NCI-H526 treated with DMSO at 0.1 percent for 48 hours (cell line): ENCODE measurements at places on chromosomes 16 and 17.

GRCh38 chr16:66189951-66190350 lies 176.5 kb upstream of the CDH5 start:
- no peak for DNase-seq

DNA sequence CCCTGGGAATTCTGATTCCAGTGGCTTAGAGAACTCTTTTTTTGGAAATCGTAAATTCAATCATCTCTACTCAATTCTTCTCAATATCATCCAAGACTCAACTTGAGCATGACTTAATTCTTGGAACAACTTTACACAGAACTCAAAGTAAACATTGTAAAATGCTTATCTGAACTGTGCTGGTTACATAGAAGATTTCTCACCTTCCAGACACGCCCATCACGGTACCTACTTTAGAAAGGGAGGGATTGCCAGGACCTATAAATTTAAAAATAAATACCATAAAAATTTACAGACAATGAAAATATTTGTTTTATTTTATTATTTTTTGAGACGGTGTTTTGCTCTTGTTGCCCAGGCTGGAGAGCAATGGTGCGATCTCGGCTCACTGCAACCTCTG lies 26.5 kb downstream of the MAP1LC3B start:
- no peak for DNase-seq

- DNase-seq, result no peak
Observed at GRCh38 chr16:66601471-66601870, 3.0 kb upstream of the CMTM3 start.

GRCh38 chr17:74190154-74190553 lies 13.3 kb upstream of the RPL38 start:
- peak; percentile 73 for DNase-seq

DNA sequence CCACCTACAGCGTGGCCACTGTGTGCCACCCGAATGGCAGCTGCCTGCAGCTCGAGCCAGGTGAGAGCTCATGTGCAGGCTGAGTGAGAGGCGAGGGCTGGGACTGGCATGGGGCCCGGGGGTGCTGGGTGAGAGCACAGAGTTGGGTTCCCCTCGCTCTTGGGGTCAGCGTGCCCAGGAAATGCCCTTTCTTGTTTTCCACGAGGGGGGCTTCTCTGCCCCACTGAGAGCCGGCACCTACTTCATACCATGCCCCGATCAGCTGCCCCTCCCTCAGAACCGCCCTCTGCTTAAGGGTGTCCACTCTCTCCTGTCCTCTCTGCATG lies 10.1 kb downstream of the ACE start:
- DNase-seq, result no peak

GRCh38 chr16:6114691-6115090 lies 1017.1 kb upstream of the EEF2KMT start:
- no peak for DNase-seq

DNA sequence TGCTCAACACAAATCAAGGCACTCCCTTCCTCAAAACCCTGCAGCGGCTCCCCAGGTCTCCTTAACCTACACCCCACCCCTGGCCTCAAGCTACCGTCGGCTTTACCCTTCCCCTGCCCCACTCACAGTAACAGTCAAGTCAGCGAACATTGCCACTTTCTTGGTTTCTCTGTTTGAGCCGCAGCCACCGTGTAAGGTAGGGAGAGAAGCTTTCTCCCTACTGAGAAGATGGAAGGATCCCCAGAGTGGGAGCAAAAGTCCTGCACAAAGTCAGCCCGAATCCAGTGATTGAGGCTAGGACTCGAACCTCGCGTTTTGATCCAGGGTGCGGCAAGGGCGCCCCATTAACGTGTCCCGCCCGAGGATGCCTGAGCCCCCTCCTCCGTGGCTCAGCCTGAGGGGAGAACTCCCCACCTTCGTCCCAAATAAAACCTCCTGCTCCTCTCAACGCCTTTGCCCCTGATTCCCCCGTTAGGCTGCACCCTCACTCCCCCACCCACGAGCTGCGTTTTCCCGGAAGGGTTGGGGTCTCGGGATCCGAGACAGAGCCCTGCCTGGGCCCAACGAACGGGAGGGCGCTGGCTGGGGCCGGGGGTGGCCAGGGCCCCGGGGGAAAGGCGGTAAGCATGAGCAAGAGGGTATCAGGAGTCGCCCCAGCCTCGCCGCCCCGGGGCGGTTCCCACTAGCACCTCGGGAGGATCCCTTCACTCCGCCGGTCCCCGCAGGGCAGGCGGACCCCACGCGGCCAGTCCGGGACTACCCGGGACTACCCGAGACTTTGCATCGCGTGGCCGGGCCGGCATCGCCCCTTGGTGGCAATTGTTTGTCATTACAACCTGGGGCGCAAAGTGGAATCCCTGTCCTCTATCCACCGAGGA lies 9.9 kb upstream of the NAGS start:
- peak; percentile 32 for DNase-seq

DNA sequence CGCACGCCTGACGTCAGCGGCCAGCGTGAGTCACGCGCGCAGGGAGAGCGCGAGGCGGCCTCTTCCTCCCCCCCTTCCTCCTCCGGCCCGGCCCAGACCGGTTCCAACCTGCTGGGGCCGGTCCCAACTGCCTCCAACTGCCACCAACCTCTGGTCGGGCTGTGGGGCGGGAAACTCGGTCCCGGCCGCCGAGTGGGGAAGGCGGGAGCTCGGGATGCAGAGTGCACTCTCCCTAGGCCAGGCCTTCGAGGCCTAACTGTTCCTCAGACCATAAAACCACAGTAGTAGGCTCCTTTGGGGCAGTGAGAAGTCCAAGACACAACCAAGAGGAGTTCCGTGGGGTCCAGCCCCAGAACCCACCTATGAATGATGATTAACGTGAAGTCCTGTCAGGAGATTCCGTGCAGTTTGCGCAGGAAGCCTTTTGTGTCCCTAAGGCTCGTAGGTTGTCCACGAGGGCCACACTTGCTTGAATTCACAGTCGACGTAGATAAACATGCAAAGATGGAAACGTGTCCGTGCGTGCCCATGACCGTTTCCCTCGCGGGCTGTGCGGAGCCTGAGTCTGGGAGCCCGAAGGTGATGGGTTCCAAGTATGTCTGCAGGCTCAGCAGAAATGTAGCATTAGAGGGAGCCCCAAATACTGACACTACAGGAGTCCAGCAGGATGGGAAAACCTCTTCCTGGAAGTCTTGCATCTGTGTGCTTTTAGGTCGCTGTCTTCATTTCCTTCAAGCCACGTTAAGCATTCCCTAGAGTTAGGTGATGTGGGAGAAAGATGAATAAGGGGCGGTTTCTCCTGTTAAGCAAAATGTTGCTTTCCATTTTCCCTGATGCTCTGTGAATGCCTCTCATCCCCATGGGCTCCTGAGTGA lies 647 bp downstream of the UNK start:
- DNase-seq, result peak; percentile 84

- DNase-seq, result no peak
Observed at GRCh38 chr16:64545768-64546167, 576.1 kb downstream of the CDH11 start.

- no peak for DNase-seq
Observed at GRCh38 chr17:42772945-42773289, 332 bp upstream of the VPS25 start.

GRCh38 chr17:47267354-47267828 lies 13.8 kb downstream of the ITGB3 start:
- no peak for DNase-seq

DNA sequence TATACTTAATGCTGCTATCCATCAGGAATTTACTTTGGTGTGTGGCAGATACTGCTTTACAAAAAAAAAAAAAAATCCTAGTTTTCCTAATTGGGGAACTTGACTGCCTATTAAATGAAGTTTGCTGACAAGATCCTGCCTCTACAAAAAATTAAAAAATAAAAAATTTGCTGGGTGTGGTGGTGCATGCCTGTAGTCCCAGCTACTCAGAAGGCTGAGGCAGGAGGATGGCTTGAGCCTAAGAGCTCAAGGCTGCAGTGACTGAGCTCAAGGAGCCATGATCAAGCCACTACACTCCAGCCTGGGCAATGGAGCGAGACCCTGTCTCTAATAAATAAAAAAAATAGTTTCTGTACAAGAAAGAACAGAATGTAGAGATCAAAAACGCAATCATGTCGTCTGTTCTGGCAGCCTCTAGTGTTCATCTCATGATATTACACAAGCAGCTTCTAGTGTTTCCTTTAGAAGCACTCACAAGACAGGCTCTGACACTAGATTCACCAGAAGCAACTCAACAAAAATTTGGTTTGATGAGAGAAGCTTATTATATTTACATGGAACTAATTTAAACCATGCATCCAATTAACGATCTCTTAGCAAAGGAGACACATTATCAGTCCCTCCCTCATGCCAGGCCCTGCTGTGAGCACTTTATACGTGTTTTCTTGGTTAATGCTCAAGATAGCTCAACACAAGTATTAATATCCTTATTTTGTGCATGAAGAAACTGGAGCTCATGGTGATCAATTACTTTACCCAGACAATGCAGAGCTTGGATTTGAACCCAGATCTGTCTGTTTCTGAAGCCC lies 6.8 kb upstream of the KRTAP17-1 start:
- DNase-seq, result peak; percentile 41

GRCh38 chr17:29194669-29195068 lies 14.5 kb upstream of the MYO18A start:
- DNase-seq, result no peak

GRCh38 chr17:49851387-49852291 lies 3.8 kb upstream of the TAC4 start:
- DNase-seq, result no peak

- no peak for DNase-seq
Observed at GRCh38 chr17:47717261-47717697, 15.8 kb upstream of the TBX21 start.

DNA sequence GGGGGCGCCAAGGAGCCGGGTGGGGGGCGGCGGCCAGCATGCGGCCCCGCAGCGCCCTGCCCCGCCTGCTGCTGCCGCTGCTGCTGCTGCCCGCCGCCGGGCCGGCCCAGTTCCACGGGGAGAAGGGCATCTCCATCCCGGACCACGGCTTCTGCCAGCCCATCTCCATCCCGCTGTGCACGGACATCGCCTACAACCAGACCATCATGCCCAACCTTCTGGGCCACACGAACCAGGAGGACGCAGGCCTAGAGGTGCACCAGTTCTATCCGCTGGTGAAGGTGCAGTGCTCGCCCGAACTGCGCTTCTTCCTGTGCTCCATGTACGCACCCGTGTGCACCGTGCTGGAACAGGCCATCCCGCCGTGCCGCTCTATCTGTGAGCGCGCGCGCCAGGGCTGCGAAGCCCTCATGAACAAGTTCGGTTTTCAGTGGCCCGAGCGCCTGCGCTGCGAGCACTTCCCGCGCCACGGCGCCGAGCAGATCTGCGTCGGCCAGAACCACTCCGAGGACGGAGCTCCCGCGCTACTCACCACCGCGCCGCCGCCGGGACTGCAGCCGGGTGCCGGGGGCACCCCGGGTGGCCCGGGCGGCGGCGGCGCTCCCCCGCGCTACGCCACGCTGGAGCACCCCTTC lies 484 bp downstream of the FZD2 start:
- DNase-seq, result peak; percentile 22

GRCh38 chr17:47879028-47879585 lies 16.9 kb upstream of the SP2 start:
- no peak for DNase-seq

DNA sequence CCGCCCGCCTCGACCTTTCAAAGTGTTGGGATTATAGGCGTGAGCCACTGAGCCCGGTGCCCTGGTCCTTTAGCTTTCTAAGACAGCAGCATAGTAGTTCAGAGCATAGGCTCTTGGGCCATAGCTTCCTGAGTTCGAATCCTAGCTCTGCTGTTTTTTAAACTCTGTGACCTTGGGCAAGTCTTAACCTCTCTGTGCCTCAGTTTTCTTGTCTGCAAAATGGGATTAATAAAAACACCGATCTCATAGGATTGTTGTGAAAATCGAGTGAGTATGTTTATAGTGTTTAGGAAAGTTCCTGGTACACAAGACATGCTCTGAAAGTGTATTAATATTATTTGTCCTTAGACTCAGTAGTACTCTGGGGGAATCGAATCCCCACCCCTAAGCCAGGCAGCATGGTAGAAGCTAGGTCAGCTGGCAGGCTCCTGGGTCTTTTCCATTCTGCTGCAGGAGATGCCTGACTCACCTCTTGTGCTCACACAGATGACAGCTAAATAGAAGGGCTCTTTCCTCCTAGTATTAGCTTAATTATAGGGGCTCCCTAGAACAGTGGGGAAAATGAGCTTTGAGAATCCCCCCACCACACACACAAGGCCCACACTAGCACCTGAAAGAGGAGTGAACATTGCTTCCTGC lies 44.1 kb downstream of the PRKCB start:
- no peak for DNase-seq
